ENCODE measurements at places on chromosomes 2 and 18. TPM values are rescaled to one million over a fixed set of nuclear protein-coding genes. Genes with fewer than 3 reads are reported as not detected.

DNA sequence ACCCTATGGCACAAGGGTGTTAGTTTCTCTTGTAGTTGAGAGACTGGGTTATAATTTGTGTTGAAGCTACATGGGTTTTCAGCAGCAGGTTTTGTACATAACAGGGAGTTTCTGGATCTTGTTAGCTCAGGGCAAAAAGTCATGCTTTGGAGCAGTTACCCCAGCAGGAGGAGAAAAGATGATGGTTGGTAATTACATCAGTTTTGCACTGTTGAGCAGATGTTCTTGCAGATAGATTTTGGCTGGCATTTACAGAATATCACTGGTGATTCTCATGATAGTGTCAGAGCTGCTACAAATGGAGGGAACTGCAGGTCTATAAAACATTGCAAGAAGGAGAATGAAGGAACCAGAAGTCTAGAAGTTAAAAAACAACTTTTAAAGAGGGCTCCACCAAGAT is 215.2 kb upstream of the ATP5MC3 start:
- DNase-seq = no peak

GRCh38 chr2:11938196-11938595 is 191.8 kb downstream of the LPIN1 start:
- no peak for DNase-seq

DNA sequence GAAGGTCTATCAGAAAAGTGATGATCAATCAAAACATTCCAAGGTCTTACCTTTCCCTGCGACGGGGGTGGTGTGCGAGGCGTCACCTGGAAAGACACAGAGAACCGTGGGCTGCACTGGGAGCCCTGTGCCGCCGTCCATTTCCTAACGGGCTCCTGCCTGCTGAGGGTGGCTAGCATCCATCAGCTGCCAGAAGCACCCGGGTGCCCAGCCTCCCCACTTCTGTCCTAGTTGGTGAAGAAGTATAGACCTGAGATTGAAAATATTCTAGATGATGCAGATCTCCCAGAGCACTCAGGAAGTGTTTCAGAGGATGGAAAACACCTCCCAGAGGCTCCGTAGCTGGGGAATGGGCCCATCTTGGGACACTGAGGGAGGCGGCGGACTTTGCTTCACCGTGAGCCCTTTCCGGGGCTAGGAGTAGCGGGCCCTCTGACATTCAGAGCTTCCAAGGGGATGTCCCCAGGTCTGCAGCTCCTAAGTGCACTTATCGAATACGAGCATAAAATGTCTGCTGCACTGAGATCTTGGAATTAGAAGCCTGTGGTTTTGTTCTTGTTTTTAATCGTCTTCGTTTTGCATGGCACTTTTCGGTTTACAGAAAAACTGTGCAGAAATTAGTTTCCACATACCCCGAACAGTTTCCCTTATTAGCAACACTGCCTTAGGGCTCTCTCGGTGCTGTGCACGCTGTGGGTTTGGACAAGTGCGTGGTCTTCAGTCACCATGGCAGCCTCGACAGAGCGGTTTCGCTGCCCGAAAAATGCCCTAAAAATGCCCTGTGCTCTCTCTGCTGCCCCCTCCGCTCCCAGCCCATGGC is 143.5 kb downstream of the MBP start:
- DNase-seq = no peak

DNA sequence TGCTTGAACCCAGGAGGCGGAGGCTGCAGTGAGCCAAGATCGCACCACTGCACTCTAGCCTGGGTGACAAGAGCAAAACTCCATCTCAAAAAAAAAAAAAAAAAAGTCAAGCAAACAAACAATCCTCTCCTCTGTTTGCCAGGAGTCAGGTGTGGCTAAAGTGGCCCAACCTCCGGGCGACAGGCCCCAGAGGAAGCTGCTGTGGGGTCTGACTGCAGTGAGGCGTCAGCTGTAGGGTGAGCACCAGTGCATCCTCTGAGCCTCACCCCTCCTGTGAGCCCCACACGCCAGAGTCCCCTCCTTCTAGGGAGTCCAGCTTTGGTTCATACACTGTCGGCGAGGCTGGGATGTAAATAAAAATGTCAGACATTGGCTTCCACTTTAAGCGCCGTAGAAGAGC is 76.5 kb upstream of the HS6ST1 start:
- no peak for DNase-seq

DNA sequence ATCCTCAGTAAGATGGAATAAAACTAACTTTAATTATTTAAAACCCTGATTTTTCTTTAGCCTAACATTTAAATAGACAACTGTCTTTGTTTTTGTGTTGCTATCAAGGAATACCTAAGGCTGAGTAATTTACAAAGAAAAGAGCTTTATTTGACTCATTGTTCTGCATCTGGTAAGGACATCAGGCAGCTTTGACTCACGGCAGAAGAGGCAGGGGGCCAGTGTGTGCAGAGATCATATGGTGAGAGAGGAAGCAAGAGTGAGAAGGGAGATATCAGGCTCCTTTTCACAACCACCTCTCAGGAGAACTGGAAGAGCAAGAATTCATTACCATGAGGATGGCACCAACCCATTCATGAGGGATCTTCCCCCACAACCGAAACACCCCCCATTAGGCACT is 64.6 kb upstream of the TFPI start:
- DNase-seq = no peak

GRCh38 chr18:25093141-25093540 is 258.8 kb downstream of the ZNF521 start:
- DNase-seq = no peak

DNA sequence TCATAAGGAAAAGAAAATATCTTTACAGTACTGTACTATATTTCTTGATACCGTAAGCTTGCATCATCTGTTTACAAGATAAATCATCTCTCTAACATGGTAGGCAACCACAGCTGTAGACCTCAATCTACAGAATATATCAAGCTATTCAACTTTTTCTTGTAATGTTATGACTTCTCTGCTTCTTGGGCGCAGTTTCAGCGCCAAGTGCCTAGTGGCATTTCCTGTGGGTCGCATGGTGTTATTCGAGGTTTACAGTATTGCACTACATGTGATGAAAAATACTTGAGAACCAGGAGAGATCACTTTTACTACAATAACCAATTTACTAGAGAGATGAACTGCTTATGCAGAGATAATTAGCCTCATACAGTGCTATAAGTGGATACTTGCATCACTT is 34.0 kb upstream of the SESTD1 start:
- DNase-seq = no peak

DNA sequence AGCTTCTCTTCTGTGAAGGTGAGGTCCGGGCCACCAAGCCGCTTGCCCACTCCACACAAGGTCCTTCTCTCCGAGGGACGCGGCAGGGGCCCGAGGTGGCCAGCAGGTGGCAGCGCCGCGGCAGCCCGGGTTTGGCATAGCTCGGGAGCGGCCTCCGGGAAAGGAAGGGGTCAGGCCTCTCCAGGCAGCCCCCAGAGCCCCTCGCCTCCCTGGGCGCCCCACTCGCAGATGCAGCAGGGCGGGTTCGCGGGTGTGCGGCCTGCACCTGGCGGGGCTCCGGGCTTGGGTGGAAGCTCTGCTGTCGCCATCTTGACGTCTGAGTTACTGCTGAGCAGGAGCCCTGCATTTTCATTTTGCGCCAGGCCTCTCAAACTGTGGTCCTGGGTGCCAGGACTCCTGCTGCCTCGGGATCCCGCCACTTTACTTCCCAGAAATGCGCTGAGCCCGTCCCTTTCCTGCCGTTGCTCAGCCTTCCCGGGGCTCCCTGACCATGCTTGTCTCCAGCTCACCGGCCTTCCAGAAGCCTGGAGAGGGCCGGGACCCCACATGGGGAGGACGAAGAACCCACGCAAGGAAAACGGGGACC is 18.6 kb upstream of the NCL start:
- peak; percentile 53 for DNase-seq

DNA sequence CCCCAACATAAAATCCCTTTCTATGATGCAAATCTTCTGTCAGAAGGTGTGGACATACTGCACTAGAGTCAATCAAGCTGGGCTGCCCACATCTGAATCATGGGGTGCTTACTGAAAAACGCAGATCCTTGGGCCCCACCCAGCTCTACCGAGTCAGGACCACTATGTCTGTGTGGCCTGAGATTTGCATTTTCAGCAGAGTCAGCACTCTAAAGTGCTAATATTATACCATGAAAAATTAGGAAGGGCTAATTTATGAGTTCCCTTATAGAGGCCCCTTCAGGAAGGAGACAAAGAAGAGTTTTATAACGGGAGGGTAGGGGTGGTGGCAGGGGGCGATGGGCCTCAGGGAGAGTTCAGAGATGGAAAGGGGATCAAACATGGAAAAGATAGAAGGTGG is 163.3 kb upstream of the NABP1 start:
- DNase-seq = no peak

- DNase-seq = no peak
Observed at GRCh38 chr2:221606424-221606823, 34.3 kb upstream of the EPHA4 start.

- DNase-seq = no peak
Observed at GRCh38 chr18:48034651-48035555, 104.4 kb upstream of the SMAD2 start.

DNA sequence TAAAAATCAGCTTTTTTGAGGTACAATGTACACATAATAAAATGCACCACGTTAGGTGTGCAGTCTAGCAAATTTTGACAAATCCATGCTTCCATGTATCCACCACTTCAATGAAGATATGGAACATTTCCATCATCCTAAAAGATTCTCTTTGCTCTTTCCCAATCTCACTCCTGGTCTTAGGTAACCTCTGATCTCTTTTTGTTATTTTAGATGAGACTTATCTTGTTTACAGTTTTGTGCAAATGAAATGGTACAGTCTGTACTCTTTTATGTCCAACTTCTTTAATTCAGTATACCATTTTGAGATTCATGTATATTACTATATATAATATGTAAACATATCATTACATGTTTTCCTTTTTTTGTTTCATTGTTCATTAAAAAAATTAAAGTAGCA is 16.3 kb upstream of the SERPINB5 start:
- DNase-seq = no peak

DNA sequence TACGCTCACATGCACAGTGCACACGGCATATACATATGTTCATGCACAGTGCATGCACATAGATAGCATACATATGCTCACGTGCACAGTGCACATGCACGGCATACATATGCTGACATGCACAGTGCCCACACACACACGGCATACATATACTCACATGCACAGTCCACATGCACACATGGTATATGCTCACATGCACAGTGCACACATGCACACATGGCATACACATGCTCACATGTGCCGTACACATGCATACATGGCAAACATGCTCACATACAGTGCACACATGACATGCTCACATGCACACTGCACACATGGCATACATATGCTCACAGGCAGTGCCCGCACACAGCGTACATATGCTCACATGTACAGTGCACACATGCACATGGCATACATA is 97.7 kb upstream of the CTDP1 start:
- no peak for DNase-seq

- no peak for DNase-seq
Observed at GRCh38 chr2:36069074-36069473, 286.5 kb upstream of the CRIM1 start.

- DNase-seq = no peak
Observed at GRCh38 chr2:46827274-46828134, 88.1 kb downstream of the MCFD2 start.

- no peak for DNase-seq
Observed at GRCh38 chr18:51361130-51361860, 163.8 kb upstream of the MEX3C start.

DNA sequence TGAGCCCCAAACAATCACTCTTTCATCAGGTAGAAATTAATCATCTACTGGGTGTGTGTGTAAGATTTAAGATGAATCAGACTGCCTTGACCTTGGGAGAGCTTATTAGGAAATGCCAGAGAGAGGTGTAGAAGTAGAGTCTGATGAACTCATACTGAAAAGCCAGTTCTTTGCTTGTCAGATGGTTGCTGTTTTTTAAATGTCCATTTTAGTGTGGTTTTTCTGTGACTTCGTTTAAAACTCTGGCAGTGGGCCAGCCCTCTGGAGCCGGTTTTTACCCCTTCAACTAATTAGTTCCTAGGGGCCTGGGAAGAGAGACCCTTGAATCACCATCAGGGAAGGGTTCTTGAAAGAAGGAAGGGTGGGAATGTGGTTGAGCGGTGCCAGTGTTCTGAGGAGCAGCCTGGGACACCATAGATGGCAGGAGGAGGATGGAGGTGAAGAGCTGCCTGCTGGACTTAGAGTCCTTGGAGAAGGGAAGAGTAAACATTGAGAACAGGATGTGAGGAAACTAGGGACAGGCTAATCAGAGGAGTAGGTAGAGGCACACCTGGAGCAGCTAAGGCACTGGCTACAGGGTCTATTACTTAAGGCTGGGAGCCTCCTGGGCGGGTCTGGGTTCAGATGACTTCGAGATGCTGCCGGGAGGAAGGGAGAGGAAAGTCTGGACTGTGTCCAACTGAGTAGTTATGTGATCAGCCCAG is 66.1 kb downstream of the LRRFIP1 start:
- no peak for DNase-seq

DNA sequence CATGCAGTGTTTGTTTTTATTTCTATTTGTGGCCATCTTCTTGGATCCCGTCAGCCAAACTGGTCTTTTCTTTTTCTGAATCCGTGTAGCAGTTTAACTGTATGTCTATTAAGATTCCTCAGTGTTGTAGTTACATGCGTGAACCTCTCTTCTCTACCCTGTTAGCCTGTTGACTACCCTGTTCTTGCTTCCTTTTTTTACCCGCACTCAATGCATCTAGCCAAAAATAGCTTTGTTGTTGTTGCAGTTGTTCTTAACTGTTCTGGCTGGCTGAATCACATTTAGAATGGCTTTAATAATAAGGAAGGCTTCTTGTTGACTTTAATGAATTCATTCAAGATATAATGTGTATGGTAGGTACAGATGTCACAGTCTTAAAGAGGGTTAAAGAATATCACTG is 137.1 kb downstream of the LCLAT1 start:
- DNase-seq = no peak

Gene KIAA2012
- not detected for total RNA-seq

Gene REG3A
- not detected for total RNA-seq

Gene KCNK3
- total RNA-seq = under 0.01 TPM

Gene MAP3K19
- total RNA-seq = under 0.01 TPM

Gene TNFRSF11A
- total RNA-seq = 2.2 TPM

Gene TRAPPC12
- 77.6 TPM for total RNA-seq

Gene CUL3
- 26.1 TPM for total RNA-seq

Gene SLC5A7
- not detected for total RNA-seq

Gene TRIM43
- not detected for total RNA-seq
